ENCODE measurements at places on chromosomes 11 and 22. TPM values are rescaled to one million over a fixed set of nuclear protein-coding genes. Genes with fewer than 3 reads are reported as not detected.

DNA sequence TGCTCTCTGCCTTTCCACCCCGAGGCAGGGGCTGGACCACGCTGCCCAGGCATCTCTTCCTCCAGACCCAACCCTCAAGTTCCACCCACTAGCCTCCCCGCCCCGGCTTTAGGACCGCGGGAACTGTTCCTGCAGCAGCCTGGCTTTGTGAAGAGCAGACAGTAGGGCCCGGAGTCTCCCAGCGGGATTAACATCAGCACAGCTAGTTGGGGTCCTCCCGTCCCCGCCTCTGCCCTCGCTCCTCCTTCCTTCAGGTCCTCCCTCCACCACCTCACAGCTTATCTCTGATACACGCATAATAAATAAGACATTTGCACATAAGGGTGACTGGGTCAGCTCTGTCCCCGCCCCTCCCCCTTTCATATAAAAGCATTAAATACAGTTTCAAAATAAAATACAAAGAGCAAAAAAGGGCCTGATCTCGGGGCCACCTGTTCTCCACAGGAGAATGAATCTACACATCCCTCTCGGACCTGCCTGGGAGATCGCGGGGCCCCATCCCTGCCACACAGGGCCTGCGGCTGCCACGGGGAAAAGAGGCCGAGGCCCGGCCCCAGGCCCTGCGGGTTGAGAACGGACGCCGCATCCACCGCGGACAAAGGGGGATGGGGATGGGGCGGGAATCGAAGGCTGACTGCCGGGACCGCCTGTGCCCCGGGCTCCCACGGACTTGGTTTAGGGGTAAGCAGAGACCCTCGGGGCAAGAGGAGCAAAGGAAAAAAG lies 6.5 kb downstream of the ZFTA start:
- peak; percentile 35 for DNase-seq

DNA sequence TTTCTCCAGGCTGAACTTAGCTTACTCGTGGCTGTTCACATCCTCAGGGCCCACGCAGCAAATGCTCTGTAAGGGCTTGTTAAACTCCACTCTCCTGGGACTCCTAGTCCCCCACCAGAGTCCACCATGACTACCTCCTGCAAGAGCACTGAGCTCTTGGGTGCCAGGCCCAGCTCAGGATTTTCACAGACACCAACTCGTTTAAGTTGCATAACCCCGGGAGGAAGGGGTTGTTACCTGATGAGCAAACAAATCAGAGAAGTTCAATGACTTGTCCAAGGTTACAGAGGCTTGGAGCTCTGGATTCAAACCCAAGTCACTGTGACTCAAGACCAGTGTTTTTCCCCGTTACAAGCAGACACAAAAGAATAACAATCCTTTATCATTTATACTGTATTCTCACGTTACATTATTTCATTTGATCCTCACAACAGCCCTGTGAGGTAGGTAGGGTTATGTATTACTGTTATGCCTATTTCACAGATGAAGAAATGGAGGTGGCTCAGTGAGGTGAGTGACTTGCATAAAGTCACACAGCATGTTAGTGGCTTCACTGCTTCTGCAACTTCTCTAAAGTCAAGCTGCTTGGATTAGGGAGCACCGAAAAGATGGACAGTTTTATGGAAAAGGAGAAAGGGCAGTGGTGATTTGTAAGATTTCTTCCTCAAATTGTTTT lies 17.4 kb downstream of the KCTD21 start:
- DNase-seq, result no peak

DNA sequence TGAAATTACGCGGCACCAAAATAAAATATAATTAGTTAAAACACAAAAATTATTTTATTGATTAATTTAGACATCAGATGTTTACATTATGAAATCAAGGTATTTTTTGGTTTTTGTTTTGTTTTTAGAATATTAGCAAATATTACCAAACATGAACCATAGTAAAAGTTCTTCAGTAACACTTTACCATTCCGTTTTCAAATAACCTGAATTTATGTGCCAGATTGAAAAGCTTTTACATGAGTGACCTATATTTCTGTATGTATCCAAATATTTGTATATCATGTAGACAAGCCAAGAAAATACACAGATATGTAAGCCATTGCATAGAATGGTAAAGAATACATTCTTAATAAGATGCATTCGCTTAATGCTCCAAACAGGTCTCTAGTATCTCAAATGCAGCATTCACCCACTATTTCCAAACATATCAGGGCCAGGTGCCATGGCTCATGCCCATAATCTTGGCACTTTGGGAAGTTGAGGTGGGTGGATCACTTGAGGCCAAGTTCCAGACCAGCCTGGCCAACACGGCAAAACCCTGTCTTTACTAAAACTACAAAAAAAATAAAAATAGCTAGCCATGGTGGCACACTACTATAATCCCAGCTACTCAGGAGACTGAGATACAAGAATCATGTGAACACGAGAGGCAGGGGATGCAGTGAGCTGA lies 102.4 kb upstream of the SERPIND1 start:
- DNase-seq, result no peak

DNA sequence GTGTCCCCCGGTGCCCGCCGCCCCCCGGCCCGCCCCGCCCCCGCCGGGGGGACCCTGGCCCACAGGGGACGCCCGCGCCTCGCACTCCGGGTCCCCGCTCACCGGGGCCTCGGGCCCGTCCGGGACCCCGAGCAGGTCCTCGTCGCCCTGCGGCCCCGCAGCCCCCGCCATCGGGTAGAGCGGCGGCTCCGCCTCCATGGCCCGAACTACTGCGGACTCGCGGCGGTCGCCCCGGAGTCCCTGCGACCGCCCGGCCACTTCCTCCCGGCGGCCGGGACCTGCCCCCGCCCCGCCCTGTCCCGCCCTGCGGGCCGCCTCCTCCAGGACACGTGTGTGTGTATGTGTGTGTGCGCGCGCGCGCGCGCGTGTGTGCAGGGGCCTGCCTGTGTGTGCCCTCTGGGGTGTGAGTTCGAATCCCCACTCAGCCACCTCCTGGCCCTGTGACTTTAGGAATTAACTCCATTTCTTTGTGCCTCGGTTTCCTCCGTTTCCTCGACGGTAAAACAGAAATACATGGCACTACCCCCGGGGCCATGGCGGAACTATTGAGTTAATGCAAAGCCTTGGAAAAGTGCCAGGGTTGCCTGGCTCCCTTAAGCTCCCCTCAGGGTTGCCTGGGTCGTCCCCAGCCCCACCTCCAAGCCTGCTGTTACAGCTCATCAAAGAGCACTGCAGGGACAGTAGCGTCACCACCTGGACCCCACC lies at the start of gene UNC93B1:
TSS of gene UNC93B1 (minus strand) at position 252 of the 705 bp plus-strand sequence. CDS start at position 198, 54 bp downstream.
- peak; percentile 85 for DNase-seq

DNA sequence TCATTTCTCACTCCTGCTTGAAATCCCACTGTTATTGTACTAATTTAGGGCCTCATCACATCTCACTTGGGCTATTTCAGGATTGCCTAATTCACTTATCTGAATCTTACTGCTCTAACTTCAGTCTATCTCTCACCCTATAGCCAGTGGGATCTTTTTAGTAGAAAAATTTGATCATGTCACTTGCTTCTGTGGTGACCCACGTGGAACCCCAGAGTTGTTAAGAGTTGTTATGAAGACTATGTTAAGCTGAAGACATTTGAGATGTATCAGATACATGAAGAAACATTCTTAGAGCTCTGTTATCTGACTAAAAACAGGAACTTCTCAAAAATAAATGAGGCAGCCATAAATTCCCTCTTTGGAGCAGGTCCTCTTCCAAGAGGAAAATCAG lies 1375.6 kb upstream of the TENM4 start:
- DNase-seq, result no peak

- peak; percentile 48 for DNase-seq
These were observed 10.9 kb downstream of the RELA start for GRCh38 chr11:65651589-65652510.

The TENM4 gene
- polyA plus RNA-seq, result 0.28 TPM

DNA sequence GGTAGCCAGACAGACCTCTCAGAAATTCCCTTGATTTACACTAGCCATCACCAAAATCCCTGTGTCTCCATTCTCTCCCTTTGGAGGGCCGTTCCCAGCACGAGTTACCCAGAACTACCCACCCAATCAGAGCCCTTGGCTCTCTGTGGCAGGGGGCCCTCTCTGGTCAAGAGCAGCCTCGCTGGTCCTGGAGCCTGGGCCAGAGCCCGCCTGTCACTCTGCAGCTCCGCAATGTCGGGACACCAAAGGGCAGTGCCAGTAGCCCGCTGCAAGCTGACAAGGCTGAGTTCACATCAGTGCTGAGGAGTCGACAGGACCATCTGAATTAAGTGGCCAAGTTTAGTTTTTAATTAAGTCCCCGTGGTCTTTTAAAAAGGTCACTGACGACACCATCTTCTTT lies 241.6 kb downstream of the ST3GAL4 start:
- no peak for DNase-seq

DNA sequence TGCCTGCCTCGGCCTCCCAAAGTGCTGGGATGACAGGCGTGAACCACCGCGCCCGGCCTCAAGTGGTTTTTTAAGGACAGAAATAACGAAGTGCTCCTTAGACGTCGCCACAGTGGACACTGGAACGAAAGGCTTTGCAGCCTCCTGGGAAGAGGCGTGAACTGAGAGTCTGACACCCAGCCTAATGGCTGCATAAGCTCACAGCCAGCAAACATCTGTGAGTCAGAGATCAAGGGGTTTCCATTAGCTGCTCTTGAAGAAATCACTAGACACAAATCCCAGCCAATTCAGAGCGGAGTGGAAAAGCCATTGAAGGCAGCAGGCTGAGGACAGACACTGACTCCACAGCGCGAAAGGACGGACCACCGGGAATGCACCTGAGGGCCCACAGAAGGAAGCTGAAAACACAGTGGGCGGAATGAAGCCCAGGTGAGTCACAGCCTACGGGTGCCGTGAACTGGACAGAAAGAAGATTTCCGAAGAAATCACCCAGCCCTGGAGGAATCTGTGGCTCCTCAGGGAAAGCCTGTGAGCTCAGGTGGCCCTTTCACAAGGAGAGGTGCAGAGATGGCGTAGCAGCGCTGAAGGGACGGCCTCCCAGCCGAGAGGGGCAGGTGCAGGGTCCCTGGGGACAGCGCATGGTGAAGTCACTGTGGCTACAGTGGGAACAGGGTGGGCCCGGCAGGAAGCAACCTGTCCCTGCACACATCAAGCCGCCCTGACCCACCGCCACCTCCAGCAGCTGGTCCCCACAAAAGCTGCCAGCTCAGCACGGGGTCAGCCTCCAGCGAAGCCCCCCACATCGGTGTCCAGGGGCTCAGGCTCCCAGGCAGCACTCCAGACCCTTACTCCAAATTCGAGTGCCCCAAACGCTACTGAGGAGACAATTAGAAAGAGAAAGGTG lies 11.6 kb downstream of the LMNTD2 start:
- DNase-seq, result no peak

DNA sequence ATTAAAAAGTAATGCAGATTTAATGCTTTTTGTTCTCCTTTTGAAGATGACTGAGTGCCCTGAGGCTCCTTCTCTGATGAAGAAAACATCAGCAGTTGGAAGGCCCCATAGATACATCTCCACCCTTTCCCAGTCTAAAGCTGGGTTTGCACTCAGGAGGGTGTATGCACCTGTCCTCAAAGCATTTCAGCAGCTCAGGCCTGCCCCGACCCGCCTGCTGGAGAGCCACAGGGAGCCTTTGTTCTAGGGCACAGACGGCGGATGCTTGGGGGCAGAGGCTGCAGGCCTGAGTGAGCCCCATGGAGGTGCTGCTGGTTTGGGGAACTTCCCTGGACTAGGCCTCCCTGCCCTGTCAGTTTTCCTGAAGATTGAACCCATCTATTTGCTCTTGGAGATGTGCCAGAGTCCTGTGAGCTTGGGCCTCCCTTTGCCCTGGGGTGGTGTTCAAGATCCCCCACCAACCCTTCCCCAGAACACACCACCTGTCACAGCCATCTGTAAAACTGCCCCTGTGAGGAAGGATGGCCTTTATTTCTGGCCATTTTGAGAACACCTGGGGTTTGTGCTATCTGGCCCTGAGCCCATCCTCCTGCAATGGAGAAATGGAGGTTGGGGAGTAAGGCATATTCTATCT lies 160.0 kb downstream of the NAV2 start:
- DNase-seq, result no peak

DNA sequence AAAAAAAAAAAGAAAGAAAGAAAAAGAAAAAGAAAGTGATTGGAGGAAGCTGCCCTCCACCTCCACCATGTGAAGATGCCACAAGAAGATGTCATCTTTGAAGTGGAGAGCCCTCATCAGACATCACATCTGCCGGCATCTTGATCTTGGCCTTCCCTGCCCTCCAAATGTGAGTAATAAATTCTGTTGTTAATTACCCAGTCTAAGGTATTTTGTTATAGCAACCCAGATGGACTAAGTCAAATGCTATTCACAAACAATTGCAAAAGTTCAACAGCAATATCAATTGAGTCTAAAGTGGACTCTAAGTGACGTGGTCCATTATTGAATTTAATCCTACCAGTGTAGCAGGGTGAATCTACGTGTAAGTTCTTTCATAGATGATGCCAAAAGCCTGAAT lies 55.9 kb upstream of the NUP160 start:
- DNase-seq, result no peak

- no peak for DNase-seq
These were observed 92.3 kb upstream of the SLC25A18 start for GRCh38 chr22:17470880-17471500.

The UQCR10 gene
- 290 TPM for polyA plus RNA-seq

- no peak for DNase-seq
These were observed 11.2 kb downstream of the TMEM121B start for GRCh38 chr22:17109976-17110375.

The LRRC56 gene
- polyA plus RNA-seq, result 5.7 TPM

The OR52N4 gene
- 0.41 TPM for polyA plus RNA-seq

GRCh38 chr22:49281467-49282340 lies 546.0 kb downstream of the BRD1 start:
- DNase-seq, result no peak

DNA sequence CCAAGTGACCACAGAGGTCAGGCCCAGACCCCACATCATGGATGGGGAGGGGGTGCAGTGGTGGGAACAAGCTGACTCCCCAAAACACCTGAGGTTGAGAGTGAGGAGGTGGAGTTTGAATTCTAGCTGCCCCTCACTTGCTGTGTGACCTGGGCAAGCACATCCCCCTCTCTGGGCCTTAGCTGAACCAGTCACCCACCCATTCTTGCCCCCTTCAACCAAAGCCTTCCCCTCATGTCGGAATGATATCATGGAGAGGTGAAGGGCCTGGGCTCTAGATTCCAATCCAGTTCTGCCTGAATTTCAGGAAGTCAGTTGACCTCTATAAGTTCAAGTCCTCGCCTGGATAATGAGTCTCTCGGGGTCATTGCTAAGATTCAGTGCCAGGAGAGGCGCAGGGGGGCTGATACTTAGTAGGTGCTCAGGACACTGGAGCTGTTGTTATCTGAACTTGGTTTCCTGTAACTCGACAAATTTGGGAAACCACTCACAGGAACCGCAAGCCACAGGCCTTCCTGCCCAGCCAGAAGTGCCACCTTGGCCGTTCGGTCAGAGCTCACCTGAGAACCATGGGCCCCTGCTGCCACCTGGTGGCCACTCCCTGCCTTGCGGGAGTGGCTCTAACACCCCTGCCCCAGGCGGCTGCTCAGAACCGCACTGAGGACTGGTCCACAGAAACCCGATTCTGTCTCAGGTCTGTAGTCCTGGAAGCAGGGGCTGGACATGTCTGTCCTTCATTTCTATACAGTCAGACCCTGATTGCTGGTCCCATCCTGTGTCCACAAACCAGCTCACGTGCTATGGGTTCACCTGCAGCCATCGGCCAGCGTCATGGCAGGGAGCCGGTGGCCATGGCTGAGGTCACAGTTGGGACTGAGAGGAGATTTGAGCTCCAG lies 6.9 kb downstream of the CDC42EP1 start:
- DNase-seq, result peak; percentile 81
